GM18507 (cell line): ENCODE measurements at places on chromosomes 5 and 9.

DNA sequence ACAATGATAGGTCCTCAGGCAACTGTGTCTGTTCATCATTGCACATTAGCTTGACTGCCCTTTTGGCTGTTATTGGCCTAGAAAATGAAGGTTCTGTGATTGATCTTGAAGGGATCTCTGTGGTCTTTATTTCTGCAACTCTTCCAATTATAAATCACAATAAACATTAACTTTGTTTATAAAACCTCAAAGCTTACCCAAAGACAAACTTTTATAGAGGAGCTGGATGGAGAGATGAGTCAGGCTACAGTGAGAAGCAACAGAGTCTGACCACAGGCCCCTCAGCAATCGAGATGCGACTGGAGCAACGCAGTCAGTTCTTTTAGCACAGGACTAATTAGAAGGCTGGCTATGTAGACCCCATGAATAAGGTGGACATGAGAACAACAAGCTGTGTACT lies 5.3 kb downstream of the MACROH2A1 start:
- DNase-seq: no peak

- DNase-seq: no peak
Measured at GRCh38 chr9:73643379-73644013, 491.8 kb downstream of the ANXA1 start.

- no peak for DNase-seq
Measured at GRCh38 chr5:67518227-67518626, 321.6 kb upstream of the CD180 start.

DNA sequence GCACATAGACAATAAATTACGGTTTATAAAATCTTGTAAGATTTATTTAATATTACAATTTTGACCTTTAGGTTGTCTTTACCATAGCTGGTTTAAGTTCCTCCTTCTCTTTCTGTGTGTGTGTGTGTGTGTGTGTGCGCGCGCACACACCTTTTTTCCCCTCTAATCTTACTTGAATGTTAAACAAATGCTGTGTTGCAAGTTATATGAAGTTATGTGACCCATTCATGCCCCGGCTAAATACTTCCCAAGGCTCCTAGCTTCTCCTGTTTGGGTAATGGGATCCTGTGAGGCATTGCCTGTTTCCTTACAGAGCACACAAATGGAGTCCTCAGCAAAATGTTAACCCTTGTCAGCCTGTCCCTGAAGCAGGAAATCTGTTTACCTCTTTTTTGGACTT lies 125.6 kb upstream of the ZNF608 start:
- no peak for DNase-seq

- no peak for DNase-seq
Measured at GRCh38 chr5:5089895-5090649, 50.1 kb upstream of the ADAMTS16 start.

GRCh38 chr9:14347406-14348122 lies 33.6 kb upstream of the NFIB start:
- DNase-seq: no peak

- DNase-seq: no peak
Measured at GRCh38 chr5:75242067-75242466, 5.4 kb upstream of the ANKRD31 start.

GRCh38 chr5:37494756-37495155 lies 115.6 kb downstream of the WDR70 start:
- DNase-seq: no peak

GRCh38 chr5:95808013-95808685 lies 14.4 kb downstream of the GLRX start:
- DNase-seq: no peak

DNA sequence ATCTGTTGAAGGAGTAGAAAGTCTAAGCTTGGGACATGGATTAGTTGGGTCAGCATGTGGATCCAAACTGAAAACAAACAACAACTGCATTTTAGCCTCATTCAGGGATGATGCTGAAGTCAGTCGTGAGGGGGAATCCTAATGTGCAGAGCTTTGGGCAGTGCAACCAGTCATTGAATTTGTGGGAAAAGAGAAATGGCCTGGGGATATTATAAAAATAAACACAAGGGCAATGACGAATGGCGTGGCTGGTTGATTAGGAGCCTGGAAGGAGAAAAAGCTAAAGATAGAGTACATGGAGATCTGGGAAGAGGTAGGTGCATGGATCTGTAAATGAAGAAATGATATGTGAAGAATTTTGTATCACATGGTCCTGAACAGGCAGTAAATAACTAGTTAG lies 477.6 kb downstream of the TLE1 start:
- no peak for DNase-seq

- DNase-seq: no peak
Measured at GRCh38 chr9:98259791-98260190, 4.3 kb upstream of the TBC1D2 start.

DNA sequence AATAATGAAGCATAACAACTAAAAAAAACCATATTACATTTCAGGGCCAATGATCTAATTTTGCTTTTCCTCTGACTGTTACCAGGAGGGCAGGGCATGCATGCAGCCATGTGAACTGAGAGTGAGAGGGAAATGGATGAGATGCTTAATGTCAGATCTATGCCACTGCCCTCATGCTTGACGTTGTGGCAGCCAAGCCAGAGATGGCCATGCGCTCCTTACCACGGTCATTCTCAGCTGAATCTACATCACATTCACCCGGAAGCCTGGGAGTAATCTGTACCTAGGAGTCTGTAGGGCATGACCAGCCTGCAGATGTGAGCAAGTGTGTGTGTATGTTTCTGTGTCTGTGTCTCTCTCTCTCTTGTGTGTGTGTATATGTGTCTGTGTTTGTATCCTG lies 183.7 kb downstream of the KDM4C start:
- no peak for DNase-seq

- DNase-seq: no peak
Measured at GRCh38 chr5:159858871-159859270, 57.4 kb upstream of the ADRA1B start.

DNA sequence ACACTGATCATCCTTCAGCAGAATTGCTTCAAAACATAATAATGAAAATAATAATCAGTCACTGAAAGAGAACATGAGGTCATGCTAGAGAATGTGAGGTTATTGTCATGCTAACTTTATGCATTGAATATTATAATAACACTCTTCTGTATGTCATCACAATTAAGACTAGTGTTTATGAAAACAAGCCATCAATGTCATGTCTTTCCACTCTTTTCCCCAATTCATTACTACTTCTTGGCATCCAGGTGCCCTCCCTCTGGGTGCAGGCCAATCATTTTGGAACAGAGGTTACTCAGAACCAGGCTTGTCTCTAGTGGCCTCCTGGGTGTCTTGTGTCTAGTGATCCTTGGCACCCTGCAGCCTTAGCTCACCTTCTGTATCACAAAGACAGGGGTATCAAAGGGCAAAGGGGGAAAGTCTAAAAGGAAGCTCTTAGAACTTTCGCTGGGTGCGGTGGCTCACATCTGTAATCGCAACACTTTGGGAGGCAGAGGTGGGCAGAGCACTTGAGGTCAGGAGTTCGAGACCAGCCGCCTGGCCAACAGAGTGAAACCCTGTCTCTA lies 217.6 kb upstream of the PIK3R1 start:
- DNase-seq: no peak

DNA sequence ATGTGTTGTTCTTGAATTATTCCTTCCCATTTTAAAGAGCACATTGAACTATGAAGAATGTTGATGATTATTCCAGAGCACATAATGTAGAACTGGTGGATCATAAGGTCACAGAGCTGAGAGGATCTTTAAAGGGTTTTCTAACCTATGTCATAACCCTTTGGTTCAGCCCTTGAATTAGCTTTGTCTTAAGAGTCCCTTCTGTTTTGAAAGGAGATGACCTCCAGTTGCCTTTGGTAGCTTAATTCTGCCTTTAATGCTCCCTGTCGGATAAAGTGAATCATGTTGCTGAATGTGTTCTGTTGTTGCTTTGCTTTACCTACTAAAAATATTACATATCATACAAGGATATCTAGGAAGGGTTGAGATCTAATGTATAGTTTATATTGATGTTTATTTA lies 99.1 kb upstream of the PRRC1 start:
- DNase-seq: no peak

- DNase-seq: no peak
Measured at GRCh38 chr5:32559921-32560320, 25.4 kb upstream of the SUB1 start.

DNA sequence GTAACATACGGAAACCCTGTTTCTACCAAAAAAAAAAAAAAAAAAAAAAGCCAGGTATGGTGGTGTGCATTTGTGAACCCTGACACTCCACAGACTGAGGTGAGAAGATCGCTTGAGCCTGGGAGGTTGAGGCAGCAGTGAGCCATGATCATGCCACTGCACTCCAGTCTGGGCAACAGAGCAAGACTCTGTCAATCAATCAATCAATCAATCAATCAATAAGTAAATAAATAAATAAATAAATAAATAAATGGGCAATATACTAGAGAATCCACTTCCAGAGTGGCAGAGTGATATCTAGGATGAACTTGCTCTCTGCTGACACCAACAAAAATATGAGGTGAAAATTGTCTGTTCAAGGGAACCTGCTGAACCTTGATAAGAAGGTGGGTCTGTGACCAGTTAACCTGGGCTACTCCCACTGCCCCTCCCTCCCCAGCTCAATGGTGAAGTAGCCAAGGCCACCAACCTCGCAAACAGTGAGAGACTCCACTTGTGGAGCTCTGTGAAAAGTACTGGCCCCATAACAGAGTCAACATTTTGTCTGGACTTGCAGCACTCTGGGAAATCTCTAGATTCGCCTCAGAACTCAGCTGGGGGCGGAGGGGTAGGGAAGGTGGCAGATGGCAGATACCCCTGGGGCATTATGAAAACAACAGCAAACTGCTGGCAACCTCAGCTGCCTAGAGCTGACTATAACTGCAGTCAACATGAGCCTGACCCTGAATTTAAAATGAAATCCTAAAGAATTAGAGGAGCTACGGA lies 163.7 kb downstream of the ROR2 start:
- no peak for DNase-seq

- DNase-seq: no peak
Measured at GRCh38 chr9:83724436-83724835, 16.7 kb upstream of the UBQLN1 start.

GRCh38 chr9:31848505-31849285 lies 535.7 kb upstream of the ACO1 start:
- DNase-seq: no peak

DNA sequence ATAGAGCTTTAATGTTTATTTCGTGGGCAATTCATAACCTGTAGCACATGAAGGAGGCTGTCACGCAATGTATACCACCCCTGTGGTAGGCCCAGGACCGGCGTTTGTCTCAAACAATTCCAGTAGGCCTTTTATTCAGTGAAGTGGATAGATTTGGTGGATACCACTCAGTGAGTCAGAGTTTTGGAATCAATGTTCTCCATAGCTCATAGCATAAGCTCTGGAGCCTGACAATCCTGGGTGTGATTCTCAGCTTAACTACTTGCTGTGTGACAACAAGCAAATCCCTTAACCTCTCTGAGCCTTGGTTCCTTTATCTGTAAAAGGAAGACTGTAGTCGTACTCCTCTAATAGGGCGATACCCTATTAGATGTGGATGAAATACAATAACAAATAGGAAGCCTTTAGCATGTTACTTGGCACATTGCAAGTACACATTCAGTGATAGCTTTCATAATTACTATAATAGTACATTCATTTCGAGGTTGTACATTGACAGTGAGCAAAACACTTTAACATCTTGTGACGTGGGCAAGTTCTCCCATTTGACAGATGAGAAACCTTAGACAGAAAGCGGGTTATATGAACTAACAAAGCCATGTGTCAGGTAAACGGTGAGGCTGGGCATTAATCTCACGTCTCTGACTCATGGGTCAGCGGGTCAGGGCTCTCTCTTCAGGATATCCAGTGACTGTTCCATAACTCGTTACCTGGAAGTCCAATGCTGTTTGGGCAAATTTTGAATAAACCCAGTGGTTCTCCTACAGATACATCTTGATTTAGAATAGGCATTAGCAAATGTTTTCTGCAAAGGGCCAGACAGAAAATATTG lies 130.8 kb downstream of the C9orf152 start:
- no peak for DNase-seq

DNA sequence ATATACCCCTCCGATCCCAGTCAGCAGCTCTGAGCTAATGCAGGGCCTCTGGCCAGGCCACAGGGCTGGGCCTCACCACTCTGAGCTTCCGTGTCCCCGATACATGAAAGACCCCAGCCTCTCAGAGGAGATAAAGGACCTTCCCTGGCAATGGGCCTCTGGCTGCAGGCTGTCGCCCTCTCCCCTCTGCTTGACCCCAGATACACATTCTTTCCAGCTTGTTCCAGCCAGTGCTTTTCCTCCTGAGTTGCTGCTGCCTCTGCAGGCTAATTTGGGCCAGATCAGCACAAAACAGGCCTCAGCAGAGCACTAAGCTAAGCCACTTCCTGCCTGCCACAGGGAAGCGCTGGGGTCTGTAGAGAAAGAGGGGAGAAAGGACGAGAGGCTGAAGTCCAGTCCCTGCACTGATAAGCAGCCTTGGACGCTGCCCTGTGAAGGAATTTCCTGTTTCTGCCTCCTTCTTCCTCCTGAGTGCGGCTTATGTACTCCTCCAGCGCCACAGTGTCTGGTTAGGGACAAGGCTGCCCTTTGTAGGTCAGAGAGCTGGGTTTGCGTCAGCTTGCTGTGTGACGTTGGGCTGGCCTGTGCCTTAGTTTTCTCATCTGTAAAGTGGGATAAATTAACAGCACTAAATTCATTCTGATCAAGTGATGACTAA lies 73.0 kb upstream of the IL17B start:
- DNase-seq: no peak

DNA sequence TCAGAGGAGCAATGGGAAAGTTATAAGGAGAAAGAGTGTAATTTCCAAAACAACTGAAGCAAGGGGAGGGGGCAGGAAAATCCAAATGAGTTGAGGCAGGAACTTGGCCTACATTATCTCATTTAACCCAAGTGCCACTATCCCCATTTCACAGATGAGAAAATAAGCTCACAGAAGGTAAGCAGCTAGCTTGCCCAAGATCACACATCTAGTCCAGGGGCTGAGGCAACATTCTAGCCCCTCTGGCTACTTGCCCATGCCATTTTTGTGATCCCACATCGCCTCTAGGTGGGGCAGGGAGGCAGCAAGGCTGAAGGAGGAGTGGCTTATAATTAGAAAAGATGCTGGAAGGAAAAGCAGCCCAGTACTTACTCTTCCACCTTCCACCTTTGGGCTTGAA lies 2.6 kb upstream of the PSIP1 start:
- no peak for DNase-seq

GRCh38 chr5:176724472-176724871 lies 77.2 kb downstream of the TSPAN17 start:
- no peak for DNase-seq

GRCh38 chr9:113763429-113763828 lies 112.7 kb upstream of the ZNF618 start:
- DNase-seq: no peak

DNA sequence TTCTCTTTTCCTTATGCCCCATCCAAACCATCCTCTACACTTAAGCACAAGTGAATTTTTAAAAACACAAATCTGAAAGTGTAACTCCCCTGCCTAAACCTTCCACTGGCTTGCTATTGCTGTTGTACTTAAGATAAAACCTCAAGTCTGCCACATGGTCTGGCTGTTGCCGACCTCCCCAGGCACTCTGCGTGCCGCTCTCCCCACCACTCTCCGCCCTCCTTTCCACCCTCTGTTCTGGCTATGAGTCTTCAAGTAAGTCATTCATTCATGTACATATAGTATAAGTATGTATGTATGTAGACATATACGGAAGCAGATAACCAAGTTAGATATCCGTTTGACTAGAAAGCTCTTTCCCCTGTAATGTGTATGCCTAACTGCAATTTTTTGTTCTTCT lies 94.7 kb upstream of the ANKRD55 start:
- no peak for DNase-seq
